HTR-8/SVneo (cell line): ENCODE measurements at places on chromosomes 3 and 15.

GRCh38 chr3:188446014-188446413, 292.1 kb downstream of the LPP start:
- no peak for DNase-seq

- DNase-seq: peak; percentile 58
Measured at GRCh38 chr3:44584646-44585501, at the start of gene ZNF660. TSS of gene ZNF660 (plus strand) at chr3:44584964. CDS start at chr3:44594194, 9,230 bp downstream.

- DNase-seq: no peak
Measured at GRCh38 chr3:43659250-43659880, 31.4 kb upstream of the ABHD5 start.

- DNase-seq: no peak
Measured at GRCh38 chr3:59754456-59755129, 704.8 kb upstream of the CFAP20DC start.

DNA sequence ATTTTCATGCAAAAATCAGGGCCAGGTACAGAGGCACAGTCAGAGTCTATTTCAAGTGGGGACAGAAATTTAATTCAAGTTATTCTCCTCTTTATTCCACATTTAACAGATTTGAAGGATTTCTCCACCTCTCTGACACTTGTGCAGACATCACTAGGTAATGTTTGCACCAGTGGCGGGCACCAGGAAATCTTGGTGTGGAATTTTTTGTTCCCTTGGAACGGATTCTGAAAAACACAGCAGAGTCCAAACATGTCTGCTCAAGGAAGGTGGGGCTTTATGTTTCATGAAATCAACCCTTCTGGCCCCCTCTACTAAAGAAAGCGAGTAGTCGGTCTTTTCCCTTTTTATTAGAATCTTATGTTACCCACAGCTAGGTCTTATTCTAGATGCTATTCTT, 271.2 kb upstream of the MDFIC2 start:
- no peak for DNase-seq

DNA sequence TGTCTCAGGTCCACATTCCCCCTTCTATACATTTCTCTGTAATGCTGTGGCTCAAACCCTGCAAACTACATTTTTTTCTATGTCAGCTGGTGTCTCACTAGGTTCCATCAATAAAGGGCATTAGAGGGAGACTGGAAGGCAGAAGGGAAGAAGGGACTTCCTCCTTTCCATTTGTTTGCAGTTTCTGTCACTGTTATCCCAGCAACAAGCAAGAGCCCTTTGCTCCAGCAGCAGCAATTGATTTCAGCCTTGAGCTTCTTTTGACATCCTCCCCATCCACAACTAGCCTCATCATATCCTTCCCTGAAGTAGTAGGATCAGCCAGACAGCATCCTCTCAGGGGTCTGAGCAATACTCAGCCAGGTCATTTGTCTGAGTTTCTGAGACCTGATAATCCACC, 5.3 kb upstream of the NCK1 start:
- DNase-seq: no peak

DNA sequence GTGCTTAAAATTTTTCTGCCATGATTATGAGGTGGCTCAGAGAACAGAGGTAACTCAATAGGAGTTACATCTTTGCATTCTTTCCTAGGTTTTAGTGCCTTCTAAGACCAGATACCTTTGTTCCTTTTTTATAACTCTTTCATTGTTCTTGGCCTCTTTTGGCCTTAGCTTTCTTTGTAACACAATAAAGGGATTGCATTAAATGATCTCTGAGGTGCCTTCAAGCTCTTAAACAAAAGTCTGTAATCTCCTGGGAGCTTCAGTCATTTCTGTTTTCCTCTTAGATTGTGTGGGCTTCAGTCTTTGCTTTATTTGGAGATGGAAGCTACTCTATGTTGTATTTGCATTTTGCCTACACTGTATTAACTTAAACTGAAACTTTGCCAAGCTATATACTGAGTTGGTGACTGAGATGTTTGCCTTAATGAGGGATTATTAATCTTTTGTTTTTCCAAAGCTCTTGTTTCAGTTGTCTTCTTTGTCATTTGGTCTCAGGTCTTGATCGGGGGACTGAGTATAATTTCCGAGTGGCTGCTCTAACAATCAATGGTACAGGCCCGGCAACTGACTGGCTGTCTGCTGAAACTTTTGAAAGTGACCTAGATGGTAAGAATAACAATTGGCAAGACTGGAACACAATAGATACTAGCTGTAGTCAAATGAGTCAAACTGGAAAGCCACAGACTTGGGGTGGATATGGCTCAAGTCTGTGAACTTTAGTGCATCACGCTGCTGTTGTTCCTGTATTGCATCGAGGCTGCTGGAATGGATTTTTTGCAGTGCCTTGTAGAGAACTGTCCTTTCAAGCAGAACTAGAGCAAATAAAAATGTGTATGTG, 110.3 kb downstream of the HCN4 start:
- no peak for DNase-seq

DNA sequence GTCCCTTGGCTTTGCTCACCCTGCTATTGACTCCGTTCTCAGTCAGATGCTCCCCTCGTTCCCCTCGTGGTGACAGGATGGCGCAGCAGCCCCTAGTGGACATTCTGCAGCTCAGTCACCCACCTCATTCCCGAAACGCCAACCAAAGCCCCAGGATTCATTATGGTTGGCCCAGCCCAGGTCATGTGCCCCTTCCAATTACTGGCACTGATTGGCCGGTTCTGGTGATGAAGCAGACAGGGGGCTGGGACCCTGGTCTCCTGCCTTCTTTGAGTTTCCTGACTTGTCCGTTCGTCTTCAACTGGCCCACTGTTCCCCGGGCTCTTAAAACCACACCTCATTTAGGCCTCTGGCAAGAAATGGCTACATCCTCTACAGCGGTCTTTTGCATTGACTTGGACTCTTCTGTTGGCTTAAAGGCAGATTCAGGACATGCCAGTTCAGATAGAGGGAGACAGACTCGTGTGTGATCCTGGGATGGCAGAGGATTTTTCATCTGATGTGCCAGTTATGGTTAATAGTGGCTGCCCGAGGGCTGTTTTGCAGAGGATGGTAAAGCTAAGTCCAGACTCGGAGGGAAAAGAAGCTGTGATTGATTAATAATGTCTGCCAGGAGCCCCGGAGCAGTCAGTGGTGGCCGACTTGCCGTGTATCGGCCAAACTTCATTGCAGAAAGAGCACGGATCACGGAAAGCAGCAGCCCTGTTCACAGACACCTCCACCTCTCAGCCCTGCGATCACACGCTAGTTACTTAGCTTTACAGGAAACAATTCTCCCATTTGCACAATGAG, 37.8 kb downstream of the LSM3 start:
- no peak for DNase-seq

GRCh38 chr3:190414297-190414696, 26.3 kb downstream of the CLDN16 start:
- no peak for DNase-seq

GRCh38 chr3:4284865-4285264, 18.3 kb upstream of the SETMAR start:
- DNase-seq: no peak

DNA sequence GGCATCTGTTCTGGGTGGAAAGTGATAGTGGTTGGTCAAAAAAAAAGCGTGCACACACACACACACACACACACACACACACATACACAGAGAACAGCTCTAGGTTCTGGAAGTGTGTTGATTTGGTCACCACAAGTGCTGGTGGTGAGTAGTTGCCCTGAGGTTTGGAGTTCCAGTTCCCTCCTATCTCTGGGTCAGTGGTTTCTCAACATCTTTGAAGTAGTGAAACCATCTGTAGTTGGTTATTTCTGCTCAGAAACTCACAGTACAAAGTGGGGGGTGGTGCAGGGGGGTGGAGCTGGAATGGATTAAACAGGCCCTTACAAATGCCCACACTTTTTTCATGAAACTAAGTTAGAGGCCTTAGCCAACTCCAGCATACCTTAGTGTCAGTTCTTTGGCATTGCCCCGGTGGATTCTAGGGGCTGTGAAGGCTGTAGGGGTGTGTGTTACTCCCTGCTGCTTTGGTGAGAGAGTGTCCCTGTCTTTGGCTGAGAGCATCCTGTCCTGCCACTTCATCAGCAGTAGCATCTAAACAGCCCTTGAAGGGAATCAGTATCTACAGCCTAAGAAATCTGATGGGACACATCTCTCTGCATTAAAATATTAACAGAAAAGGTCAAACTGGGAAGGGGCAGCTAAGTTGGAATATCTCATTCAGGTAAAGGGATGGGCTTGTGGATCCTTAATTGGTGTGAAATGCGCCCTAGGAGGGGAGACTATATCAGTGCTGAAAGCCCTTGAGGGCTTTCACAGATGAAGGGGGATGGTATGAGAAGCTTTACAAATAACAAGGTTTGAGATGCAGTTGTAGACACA, 20.6 kb downstream of the SMAD3 start:
- no peak for DNase-seq
